ENCODE measurements at places on chromosomes 12 and 14.

GRCh38 chr14:54683882-54684794 lies 117.2 kb downstream of the SAMD4A start:
- DNase-seq = no peak

- DNase-seq = no peak
Observed at GRCh38 chr14:103160321-103161053, 37.2 kb downstream of the TNFAIP2 start.

GRCh38 chr14:62053188-62053587 lies 291.0 kb downstream of the SNAPC1 start:
- no peak for DNase-seq

DNA sequence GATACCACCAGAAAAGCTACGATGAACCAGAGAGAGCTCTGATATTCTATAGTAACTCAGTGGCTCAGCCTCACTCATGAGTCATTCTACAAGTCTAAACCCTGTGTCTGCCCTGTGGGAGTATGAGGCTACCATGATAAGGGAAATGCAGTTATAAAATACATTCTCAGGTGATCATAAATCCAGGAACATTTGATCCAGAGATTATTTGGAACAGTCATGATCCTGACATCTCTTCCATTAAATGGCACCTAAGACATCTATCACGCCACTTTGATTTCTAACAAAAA lies 202.6 kb upstream of the RASSF8 start:
- DNase-seq = no peak

- DNase-seq = no peak
Observed at GRCh38 chr14:79161571-79161970, 991.4 kb downstream of the NRXN3 start.

DNA sequence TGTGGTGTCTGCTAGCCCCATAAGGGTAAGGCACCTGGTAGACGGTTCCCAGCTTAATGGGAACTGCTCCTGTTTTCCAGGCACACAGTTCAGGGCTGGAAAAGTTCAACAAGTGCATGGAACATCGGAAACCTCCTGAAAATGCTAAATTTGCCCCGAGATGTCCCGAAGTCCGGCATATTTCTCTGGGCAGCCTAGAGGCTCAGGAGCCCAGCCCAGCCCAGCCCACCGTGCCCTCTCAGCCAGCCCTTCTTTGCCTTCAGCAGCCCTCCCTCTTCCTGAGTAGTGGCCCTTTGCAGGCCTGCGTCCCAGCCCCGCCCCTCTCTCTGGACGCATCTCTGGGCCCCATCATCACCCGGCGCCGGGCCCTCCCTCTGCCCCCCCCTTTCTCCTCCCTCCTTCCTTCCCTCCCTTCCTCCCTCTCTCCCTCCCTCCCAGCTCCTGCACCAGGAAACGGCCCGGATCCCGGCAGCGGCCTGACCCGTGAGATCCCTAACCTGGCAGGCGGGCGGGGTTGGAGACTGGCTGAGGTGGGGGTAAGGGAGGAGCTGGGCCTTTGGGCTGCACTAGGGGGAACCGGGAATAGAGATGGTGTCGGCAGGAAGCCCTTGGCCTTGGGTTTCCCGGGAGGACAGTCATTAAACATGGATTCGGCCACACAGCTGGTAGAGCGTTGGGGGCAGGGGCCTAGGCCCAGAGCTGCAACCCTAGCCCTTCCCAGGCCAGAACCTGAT lies at the start of gene BCL2L2:
Gene BCL2L2, plus strand, starts transcription at position 422 of the 734 bp plus-strand sequence. CDS start 935 bp downstream, outside the sequence.
- no peak for DNase-seq

DNA sequence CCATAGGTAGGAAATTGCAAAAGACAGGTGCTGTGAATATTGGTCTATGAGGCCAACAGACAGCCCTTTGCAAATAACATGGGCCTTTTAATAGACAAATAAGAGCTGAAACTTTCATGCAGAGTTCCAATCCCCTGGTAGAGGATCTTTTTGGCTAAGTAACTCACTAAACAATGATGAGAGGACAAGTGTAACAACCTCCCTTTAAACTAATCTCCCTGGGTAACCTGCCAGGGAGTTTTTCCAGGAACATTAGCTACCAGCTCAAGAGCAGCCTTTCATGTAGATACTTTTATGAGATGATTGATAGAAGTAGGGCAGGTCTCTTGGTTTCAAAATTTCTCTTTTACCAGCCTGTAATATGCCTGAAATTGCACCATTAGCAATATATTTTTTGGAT lies 13.8 kb upstream of the CACNA1C start:
- DNase-seq = no peak
